Daoy (cell line): ENCODE measurements at places on chromosomes 2 and 18. TPM values are rescaled to one million over a fixed set of nuclear protein-coding genes. Genes with fewer than 3 reads are reported as not detected.

The TMEM178A gene
- 1.3 and 1.4 TPM in 2 replicates for total RNA-seq

The ALPI gene
- not detected in 2 replicates for total RNA-seq

DNA sequence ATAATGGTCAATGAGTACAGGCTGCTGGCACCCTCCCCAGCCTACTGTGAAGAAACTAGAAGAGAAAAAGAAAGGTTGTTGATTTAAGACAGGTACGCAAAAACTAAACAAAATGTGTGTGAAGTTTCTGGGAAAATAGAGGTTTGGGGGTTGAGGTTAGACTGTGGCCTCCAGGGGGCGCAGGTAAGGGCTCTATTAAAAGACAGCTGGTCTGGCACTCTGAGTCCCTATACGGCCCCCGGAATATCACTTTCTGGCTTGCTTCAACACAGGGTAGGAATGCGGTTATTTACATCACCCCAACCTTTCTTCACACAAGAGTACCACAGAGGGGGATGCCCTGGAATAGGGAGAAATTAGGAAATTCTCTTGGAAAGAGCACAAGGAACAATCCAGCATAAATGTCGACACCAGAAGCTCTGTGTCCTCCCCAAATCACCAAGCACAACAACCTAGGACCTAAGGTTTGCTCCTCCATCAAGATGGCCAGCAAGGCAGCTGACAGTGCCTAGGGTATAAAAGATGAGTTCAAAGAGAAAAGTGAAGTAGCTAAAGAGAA lies 480.8 kb upstream of the KLHL29 start:
- DNase-seq: no peak

GRCh38 chr2:190137561-190137960 lies 75.0 kb upstream of the MSTN start:
- DNase-seq: no peak

- no peak for DNase-seq
Measured at GRCh38 chr2:233456111-233456510, 101.8 kb downstream of the DGKD start.

GRCh38 chr2:202038471-202039277 lies 5.0 kb downstream of the FZD7 start:
- peak; percentile 61 for DNase-seq

DNA sequence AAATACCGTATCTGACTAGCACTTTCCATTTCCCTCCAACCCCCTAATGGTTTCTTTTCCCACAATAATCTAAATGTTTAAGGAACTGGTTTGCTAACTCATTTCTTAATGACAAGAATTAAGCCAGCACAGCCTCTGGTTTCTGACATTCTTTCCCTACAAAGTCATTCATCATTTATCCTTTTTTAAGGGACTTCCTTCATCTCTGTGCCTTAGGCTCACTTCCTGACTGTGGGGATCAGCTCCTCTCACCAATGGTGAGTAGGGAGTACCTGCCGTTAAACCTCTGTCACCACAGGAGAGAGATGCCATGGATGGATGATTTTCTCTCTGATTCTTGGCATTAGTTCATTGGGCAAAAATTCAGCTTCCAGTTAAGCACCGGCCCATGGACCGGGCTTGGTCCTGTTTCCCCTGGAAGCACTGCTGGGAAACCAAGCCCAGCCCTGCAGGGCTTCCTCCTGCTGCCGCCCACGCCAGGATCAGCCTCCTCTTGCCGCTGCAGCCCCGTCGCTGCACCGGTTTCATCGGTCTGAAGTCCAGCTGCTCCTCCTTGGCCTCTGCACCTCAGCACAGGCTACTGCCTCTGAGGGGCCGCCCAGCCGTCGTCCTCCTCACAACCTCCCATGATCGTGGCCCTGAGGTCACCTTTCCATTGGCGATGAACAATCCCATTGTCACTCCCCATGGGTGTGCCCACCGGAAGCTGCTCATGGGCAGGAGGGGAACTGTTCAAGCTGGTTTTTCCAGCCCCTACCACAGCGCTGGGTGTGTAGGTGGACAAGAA lies 64.0 kb upstream of the ZNF516 start:
- no peak for DNase-seq

GRCh38 chr2:207133458-207133819 lies 32.3 kb downstream of the KLF7 start:
- DNase-seq: no peak
